Activated CD4-positive, alpha-beta T cell treated with anti-CD3 and anti-CD28 coated beads for 4 hours (primary cell): ENCODE measurements at places on chromosomes 3 and 15.

- DNase-seq: no peak
These were observed 159.1 kb downstream of the CHL1 start for GRCh38 chr3:355622-356021.

- DNase-seq: no peak
These were observed 68.8 kb upstream of the CHD2 start for GRCh38 chr15:92831336-92831654.

GRCh38 chr3:112736386-112736785 is 95.4 kb upstream of the CCDC80 start:
- DNase-seq: no peak

- DNase-seq: no peak
These were observed 43.0 kb downstream of the VGLL4 start for GRCh38 chr3:11600501-11601282.

GRCh38 chr3:159724627-159725026 is 264.0 kb upstream of the IL12A start:
- no peak for DNase-seq

GRCh38 chr15:82545478-82545877 is 5.2 kb upstream of the RPS17 start:
- DNase-seq: no peak

DNA sequence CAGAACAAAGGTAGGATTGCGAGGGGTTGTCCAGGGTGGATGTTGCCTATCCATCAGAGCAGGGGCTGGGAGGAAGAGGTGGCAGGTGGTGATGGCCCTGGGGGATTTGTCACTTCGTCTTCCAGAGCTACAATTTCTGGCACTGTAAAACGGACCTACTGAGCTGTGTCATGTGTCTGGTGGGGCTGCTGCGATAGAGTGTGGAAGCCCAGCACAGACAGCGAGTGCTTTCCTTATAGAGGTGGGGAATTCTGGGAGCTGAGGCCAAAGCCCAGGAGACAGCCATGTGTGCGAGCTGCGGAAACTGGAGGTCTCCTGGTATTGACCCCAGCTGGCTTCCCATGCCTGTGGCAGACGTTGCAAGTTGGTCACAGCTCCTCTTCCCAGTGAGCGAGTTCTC is 61.2 kb upstream of the SEC22A start:
- DNase-seq: no peak

GRCh38 chr15:75659928-75660645 is 12.4 kb downstream of the SNX33 start:
- DNase-seq: no peak

DNA sequence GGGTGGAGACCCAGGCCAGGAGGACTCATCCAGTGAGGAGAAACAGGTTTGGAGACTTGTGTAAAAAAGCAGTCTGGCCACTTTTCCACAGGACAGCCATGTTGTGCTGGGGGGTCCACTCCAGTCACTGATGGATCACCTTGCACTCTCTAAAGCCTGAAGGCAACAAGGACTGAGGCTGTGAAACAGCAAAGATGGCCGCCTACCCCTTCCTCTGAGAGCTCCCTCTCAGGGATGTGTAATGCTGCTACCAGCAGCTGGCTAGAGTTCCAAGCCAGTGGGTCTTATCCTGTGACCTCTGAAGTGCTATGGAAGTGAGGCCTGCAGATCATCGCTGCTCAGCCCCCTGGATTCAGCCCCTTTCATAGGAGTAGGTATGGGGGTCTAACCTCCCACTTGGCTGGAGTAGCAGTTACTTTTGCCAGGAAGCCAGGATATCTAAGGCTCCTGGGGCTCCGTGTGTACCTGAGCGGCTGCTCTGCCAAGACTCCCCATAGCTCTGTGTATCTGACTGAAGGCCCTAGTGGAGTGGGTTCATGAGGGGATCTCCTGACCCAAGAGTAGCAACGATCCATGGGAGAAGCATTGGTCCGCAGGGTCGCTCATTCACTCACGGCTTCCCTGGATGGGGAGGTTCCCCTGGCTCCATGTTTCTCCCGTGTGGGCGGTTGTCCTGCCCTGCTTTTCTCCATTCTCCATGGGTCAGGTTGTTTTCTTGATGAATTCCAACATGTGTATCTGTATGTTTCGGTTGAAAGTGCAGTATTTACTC is 69.9 kb upstream of the TNFSF10 start:
- DNase-seq: no peak

- DNase-seq: no peak
These were observed 29.1 kb upstream of the MAN2C1 start for GRCh38 chr15:75397494-75397893.

GRCh38 chr15:44158111-44158510 is 37.0 kb downstream of the FRMD5 start:
- no peak for DNase-seq

GRCh38 chr15:54026891-54027290 is 48.6 kb downstream of the UNC13C start:
- no peak for DNase-seq

DNA sequence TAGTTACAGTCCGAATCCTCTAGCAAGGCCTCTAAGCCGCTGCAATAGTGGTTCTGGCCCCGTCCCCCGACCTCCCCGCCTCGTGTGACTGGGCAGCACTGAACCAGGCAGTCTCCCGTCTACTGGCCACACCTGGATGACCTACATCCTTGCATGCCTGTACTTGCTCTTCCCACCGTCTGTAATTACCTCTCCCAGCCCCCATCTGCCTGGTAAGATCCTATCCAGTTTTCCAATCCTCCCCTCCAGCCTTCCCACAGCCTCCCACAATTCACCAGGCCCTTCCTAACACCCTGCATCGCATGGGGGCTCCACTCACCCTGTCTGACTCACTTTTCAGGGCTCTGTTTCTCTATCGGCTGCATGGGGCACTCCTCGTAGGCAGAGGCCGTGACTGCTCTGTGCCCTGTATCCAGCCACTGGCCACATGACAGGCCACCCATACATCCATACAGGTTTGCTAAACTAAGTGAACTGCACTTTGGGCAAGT is 32.8 kb downstream of the XXYLT1 start:
- DNase-seq: no peak

GRCh38 chr3:72033666-72034428 is 248.9 kb upstream of the PROK2 start:
- no peak for DNase-seq

DNA sequence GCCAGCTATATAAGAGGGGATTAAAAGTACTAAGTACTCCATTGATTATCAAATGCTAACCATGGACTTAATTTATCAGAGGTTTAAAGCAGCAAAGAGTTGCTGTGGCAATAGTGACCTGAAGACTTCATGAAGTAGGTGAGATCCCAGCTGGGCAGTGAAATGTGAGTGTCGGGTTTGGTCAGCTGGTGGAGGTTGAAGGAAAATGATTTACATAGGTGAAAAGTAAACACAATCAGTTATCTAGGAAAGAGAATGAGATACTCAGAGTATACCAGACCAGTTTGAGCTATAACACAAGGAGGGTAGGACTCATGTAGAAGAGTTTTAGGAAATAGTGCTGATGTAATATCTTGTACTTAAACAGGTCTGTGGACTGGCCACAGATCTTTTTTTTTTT is 16.5 kb upstream of the FBXO22 start:
- no peak for DNase-seq

- DNase-seq: no peak
These were observed 36.5 kb downstream of the DET1 start for GRCh38 chr15:88509964-88510363.

DNA sequence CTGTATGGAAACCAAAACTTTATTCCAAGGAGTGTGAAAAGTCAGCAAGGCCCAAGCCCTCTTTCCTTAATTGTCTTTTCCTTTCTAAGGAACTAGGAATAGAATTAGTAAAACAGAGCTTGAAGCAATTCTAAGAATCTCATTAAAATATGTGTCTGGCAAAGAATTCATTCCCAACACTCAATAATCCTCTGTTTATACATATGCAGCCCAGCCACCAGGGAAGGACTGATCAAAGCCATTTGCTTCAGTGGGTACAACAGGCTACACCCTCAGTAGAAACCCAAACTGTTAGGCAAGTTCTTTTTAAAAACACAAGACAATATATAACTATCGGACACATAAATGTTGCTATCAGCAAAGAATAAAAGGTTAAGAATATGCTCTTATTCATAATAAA is 266.9 kb downstream of the ERC2 start:
- no peak for DNase-seq

DNA sequence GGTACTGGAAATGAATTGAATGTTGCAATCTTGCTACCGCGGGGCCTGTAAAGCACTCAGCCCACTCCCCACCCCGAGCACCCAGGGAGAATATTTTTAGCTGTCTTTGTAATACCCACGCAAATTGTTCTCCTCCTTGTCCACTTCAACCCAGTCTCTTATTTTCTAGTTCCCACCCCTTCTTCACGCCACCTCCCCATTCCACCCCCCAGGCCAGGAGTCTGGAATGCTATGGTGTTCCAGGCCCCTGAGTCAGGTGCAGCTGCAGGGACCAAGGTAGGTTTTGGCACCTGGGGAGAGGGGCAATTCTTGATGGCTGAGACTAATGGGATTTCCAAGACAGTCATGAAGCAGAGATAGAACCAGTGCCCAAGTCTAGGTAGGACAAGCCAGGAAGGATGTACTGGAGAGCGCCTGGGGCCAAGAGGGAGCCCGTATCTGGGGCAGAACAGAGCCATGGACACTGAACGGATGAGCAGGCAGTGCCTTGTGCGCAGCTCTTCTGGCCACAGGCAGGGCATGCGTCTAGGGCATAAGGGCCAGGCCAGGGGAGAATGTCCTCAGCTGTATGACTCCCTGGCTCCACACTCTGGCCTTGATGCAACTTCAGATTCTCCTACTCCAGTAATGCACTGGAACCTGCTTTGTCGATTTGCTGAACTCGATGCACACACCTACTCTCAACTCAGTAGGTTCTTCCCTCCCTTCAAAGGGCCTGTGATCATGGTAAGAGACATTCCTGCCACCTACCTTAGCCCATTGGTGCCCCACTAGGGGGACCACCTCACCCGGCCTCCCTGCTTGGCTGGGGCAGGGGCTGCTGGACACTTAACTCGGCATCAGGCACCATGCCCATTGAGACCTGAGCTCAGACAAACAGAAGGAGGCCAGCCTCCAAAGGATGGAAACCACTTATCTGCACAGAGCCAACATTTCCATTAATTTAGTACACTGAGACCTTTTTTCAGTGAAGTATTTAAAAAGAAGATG is 34.6 kb upstream of the MAGEF1 start:
- no peak for DNase-seq

DNA sequence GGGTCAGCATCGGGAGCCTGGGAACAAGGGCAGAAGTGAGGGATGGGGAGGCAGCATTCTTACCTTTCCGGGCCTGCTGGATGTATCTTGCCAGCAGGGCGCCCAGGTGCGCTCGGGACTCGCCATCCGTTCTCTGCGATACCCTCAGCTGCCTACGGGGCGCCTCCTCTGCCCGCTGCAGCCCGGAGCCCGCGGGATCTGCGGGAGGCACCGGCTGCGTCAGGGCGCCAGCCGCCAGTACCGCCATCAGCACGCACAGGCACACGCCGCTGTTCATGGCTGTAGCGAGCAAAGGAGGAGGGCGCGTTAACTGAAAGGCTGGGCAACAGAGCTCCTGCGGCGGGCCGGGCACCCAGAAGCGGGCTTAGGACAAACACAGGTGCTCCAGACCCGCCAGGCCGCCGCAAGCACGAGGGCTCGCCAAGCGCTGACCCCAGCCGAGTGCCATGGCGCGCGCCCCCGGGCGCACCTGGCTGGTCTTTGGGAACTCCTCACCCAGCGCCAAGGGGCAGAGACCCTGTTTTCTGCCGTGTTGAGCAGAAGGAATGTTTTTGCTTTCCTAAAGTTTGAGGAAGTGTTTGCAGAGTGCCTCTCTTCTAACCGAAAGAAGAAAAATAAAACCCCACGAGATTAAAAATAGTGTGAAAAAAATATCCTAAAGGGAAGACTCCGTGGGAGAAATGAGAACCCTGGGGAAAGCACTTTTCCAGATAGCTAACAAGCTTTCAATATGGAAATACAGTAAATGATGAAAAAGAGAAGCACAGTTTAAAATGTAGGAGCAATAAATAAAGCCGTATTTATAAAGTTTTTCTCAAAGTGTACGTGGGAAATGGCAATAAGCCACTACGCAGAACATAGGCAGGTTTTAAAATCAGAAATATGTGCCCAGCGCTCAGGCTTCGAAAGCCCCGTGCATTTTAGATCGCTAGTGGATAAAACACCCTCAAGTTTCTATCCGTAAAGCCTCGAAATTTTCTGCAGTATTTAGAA is 2.3 kb downstream of the CCK start:
- no peak for DNase-seq

DNA sequence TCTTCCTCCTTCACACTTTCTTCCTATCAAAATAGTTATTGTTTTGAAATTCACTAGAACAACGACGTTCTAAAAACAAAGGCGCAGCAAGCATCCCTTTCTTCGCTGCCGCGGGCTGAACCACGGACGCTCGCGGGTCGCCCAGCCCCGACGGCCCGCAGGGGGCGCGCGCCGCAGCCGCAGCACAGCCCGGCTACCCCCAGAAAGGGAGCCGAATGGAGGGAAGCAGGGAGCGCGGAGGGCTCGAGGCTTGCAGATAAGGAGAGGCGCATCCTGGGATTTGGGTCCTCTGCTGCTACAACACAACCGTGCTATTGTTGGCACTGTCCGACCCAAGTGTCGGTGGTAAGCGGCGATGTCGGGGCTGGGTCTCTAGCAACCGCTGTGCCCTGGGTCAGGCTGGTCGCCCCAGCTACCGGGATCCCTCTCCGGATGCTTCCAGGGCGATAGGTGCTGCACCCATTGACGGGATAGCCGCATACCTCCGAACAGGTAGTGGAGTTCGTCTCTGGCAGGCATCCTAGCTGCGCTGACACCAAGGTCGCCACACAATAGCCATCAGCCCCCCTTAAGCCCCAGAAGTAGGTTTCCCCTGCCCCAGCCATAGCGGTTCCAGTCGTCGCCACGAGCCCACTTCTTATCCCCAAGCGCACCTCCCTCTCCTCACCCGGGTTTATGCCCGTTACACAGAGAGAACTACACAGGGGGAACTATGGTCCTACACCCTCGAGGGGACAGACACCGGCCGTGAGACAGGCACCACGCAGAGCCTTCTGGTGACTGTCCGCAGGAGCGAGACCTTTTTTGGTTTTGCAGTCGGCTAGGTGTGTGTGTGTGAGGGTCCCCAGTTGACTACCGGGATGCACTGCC is 6.0 kb downstream of the ONECUT1 start:
- no peak for DNase-seq

DNA sequence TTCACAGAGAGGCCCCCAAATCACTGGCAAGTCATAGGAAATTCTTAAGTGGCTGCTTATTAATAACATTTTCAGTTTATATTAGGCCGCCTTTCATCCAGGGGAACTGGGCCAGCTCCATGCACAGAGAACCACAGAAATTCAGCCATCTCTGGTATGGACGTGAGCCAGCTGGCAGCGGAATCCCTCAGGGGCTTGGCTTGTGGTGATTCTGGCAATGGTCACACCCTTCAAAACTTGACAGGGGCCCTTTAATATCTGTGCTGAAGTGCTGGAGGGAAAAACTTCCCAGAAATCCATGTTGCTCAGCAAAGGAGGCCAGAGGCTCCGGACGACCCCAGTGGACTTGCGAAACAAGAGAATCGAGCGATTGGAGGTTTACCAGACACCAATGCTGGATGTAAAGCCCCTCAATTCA is 11.3 kb downstream of the PRICKLE2 start:
- no peak for DNase-seq

- no peak for DNase-seq
These were observed 57.1 kb upstream of the POU1F1 start for GRCh38 chr3:87333393-87333892.

GRCh38 chr3:11522398-11522715 is 121.4 kb downstream of the VGLL4 start:
- no peak for DNase-seq
